ENCODE measurements at places on chromosomes 3 and 15.
A peak's percentile ranks its signal among the peaks of the same experiment; 100 is the strongest.

GRCh38 chr15:61830536-61831330, 229.5 kb downstream of the VPS13C start:
- no peak for DNase-seq

DNA sequence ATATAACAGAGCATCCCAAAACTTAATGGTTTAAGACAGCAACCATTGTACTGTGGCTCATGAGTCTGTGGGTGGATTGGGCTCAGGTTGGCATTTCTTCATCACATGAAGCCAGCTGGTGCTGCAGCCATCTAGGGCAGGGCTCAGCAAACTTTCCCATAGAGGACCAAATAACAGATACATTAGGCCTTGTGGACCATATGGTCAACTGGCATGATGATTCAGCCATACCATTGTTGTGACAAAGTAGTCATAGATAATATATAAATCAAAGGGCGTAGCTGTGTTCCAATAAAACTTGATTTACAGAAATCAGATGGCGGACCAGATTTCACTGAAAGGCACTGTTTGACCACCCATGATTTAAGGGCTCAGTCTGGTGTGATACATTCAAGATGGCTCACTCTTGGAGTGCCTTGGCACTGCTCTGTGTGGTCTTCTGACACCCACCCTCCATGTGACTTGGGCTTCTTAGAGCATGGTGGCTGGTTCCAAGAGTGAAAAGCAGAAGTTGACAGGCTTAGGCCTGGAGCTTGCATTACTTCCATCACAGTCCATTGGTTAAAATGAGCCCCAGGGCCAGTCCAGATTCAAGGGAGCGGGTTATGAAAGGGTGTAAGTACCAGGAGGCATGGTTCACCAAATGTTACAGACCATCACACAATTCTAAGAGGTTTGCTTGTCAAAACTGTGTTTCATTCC, 40.8 kb upstream of the BHLHE40 start:
- no peak for DNase-seq

DNA sequence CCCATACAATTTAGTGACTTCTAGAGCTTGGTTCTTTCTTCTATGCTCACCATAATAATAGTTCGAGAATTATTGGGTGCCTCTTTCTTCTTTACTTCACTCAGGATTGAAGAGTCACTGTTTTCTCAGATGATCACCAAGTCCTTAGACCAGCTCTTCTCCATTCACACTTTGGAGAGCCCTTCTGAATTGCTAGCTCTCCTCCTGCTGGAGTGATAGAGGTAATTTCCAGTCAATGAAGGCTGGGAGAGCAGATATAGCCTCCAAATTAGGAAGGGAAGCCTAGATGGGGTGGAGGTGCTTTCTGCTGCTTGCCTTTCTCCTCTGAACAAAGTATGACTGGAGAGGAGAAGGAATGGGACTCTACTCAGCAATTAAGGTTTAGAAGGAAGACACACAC, 10.7 kb upstream of the BBX start:
- no peak for DNase-seq

GRCh38 chr3:169199283-169199682, 464.2 kb downstream of the MECOM start:
- DNase-seq, result no peak

- no peak for DNase-seq
Measured at GRCh38 chr3:30467596-30468238, 138.7 kb upstream of the TGFBR2 start.

GRCh38 chr3:149243540-149243939, 21.9 kb upstream of the CP start:
- DNase-seq, result no peak

GRCh38 chr15:40440743-40441564, at the start of gene BAHD1:
Gene BAHD1, plus strand, starts transcription at chr15:40440953. Its CDS starts 17,512 bp downstream, at chr15:40458465.
- DNase-seq, result peak; percentile 96

GRCh38 chr15:25394898-25395297, 43.9 kb downstream of the UBE3A start:
- DNase-seq, result no peak

DNA sequence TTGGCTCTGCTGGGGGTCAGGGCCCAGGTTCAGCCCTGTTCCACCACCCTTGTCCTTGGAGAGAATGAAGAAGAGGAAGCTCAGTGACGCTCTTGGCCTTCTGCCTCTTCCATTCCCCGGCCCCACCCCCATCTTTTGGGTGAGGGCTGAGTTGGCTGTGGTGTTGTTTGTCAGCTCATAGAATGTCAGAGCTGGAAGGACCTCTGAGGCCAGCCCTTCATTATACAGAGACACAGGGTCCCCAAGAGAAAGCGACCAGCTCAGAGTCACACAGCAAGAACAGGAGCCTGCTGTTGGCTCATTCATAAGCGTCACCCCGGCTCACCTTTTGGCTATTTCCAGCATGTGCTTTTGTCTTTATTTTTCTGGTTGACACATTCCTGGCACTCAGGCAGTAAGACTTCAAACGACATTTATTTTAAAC, 68.2 kb downstream of the AAGAB start:
- no peak for DNase-seq

GRCh38 chr3:122253581-122253980, 70.1 kb downstream of the CASR start:
- no peak for DNase-seq

GRCh38 chr3:123533554-123534159, 51.2 kb downstream of the HACD2 start:
- DNase-seq, result no peak

GRCh38 chr15:72155635-72156616, 37.7 kb downstream of the SENP8 start:
- DNase-seq, result peak; percentile 77

DNA sequence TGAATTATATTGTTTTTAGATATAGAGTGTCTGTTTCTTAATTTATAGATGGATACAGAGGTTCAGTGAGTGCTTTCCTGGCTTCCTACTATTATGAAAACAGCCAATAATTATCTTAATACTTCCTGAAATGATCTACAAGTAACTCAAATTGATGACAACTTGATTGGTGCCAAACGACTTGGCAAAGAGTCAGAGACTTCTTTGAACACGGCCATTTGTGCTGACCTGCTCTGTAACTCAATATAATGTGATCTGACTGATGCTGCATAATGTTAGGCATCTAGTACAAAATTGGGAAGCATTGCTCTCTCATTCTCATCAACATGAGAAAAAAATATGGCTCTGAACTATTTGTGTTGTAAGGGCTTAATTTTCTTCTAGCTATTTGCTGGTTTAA, 193.9 kb downstream of the DIPK2A start:
- DNase-seq, result no peak

DNA sequence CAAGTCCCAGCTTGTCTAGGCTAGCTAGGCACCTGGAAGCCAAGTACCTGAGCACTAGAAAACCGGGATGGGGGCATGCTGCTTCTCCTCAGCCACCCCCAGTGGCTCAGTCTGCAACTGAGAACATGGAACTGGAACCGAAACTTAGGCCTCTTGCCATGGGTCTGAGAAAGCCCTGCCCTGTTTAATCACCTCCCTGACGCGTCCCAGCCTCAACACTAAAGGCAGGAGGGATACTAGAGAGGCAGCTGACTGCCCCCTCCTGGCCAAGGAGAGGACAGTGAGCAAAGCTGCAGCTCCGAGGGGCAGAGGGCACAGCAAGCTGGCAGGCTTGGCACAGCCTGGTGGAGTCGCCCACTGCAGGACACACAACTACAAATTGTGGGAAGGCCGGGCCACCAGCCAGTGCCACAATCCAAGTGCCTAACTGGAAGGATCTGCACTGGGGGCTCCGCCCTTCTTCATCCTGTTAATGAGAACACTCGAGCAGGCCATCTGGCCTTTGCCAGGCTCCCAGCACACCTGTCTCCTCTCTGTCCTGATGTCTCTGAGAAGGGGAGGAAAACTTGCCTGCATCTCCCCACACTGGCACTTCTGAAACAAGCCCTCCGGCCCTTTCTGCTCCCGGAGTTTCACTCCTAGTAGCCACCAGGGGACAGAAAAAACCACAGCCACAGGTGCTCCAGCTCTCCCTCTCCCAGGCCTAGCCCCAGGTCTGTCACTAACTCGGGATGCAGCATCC, 53.7 kb downstream of the BDH1 start:
- DNase-seq, result peak; percentile 9

GRCh38 chr15:52066842-52067544, 45.6 kb downstream of the BCL2L10 start:
- no peak for DNase-seq

- DNase-seq, result no peak
Measured at GRCh38 chr15:93072411-93073394, 16.3 kb downstream of the RGMA start.

- DNase-seq, result no peak
Measured at GRCh38 chr3:147117631-147118030, 288.7 kb downstream of the ZIC4 start.

- DNase-seq, result no peak
Measured at GRCh38 chr3:39029556-39029955, 22.2 kb downstream of the SCN11A start.

DNA sequence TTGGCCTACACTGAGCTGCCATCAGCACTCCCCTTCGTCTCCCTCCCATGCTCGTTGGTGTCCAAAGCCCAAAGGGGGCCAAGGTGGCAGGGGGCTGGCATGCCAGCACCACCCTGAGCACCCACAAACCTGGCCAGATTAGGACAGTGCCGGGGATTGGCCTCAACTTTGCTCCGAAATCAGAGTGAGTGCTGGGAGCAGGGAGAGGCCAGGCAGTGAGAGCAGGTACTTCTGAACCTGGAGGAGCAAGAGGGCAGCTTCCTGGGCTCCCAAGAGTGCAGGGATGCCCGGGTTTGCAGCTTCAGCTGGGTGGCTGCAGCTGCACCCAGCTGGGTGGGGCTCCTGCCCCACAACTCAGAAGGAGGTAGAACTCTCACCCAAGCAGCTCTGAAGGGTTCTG, 563.0 kb downstream of the SI start:
- no peak for DNase-seq

GRCh38 chr3:50194903-50195500, 3.6 kb downstream of the GNAT1 start:
- peak; percentile 16 for DNase-seq

DNA sequence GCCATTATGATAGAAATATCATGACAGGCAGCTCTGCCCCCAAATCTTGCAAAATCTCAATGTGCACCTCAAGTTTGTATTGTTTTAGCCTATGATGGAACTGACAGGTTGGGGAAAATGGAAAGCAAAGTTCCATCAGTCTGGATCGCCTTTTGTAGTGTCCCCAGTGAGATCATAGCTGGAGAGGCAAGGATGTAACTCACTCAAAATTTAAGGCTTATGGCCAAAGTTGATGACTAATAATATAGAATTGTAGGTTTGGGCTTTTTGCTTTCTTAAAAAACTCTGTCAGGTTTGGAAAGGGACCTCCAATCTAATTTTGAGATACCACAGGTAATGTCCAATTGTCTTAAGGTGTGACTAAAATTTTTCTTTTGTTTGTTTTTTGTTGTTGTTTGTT, 1.4 kb upstream of the ACP3 start:
- DNase-seq, result no peak

DNA sequence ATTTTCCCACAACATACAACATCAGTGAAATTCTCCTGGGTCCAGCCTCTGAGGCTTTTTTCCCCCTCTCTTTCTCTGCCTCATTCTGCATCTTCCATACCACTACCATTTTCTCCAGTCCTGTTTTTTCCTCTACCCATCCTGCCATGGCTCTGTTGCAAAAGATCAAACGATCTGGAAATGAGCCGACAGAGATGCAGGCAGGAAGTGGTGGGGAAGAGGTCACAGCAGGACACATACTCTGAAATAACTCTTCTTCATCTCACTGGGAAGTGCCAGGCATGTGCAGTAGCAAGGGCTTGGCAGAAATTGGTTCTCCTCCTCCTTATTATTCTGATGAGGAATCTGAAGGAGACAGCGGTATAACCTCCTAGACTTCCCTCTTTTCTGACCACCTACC, 114.3 kb downstream of the CORO2B start:
- no peak for DNase-seq

GRCh38 chr3:172514678-172515077, 8.6 kb downstream of the TNFSF10 start:
- no peak for DNase-seq
